ENCODE measurements at places on chromosomes 13 and 19. TPM values are rescaled to one million over a fixed set of nuclear protein-coding genes. Genes with fewer than 3 reads are reported as not detected.
A peak's percentile ranks its signal among the peaks of the same experiment; 100 is the strongest.

The FTL gene
- 1,212 TPM for total RNA-seq

DNA sequence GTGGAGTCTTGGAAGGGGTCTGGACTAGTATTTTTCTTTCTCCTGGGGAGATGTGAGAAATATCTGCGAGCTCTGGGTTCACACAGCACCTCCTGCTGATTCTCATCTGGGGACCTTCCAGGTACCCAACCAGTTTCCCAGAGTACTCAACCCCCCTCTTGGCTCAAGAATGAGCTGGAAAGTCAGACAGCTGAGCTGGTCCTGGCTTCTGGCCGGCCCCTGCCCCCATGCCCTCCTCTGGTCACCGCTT lies 2.2 kb upstream of the PDE4A start:
- no peak for DNase-seq

The GARIN5A gene
- total RNA-seq, result 0.51 TPM

DNA sequence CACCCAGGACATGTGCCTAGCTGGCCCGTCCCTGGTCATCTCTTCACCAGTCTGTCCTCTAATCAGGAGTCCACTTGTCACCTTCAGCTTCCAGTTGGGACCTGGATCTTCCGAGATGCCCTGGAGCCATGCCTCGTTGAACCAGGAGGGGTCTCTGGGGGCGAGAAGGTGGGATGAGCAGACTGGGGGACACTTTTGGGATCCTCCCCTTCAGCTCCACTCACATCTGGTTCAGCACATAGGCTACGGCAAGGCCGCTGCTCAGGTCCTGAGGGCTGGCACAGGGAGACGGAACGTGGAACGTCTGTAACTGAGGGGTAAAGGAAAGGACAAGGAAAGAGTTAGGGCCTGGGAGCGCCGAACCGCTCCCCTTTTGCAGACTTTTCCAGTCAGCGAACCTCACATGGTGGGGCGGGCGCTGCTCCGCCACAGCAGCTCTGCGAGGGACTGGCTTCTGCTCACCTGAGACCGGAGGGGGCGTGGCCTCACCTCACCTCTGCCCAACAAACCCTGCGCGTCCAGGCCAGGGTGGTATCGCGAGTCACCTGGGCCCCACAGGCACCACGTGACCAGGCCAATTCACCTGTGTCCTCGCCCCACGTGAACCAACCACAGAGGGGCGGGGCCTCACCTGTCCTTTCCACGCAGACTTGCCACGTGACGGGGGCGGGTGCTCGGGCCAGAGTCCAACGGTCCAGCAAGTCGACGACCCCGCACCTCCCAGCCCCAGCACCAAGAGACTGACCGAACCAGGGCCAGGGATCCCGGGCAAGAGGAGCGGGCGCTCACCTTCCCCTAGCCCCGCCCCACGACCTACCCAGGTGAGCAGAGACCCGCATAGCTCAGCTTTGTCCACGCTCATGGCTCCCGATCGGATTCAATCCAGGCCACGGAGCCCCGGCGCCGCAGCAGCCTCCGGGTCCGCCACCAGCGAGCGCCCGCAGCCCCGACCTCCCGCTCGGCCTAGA lies at the start of gene HOOK2:
HOOK2 (minus strand) TSS at position 965 of the 968 bp plus-strand sequence; CDS start at position 862, 103 bp downstream.
- peak; percentile 79 for DNase-seq

- DNase-seq, result no peak
These were observed 7.9 kb downstream of the SPATA13 start for GRCh38 chr13:24168392-24168750.

DNA sequence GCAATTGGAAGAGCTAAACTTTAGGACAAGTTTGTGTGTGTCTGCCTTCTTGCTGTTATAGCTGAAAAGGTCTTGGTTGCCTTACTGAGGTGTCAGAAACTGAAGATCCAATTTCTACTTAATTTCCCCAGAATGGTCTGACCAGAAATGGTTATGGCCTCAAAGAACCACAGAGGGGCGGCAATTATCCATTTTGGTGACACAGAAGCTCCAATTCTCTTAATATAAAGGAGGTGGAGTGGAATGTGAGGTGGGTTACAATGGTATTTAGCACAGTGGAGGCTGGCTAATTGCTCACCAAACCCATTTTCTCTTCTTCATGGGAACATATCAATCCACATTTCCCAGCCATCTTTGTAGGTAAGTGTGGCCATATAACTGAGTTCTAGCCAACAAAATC lies 1157.2 kb downstream of the OLFM4 start:
- no peak for DNase-seq

DNA sequence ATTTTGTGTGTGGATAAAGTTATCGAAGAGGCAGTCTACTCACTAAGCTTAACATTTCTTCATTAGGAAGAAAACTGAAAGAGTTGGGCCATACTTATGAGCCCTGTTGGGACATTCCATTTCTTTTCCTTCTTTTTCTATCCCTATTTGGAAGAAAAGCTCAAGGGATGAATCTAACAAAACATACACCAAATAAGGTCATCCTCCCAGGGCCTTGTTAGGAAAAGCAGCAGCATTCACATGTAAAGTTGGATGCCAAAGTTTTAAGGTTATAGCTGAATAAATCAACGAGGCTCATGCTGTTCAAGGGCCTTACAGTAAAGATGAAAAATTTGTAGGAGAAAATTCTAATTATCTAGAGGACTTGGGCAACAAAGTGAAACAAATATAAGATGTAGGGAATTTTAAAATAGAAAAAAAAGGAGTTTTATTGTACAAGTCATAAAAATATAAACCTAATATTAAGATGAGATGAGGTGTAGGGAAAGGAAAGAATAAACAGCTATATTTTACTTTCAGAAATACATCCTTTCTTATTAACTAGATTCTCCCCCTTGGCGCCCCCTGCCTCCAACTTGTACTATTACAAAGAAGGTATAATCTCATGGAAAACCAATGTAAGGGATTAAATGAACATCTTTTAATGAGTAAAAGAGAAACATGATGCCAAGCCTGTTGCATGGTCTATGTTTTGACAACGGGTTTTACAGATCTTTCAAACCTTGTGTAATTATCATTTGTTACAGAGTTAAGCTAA lies 160.4 kb downstream of the PCDH20 start:
- no peak for DNase-seq

The URI1 gene
- 24.4 TPM for total RNA-seq

- no peak for DNase-seq
These were observed 13.0 kb upstream of the STRN4 start for GRCh38 chr19:46759206-46759605.

- DNase-seq, result no peak
These were observed 26.5 kb downstream of the PIP5K1C start for GRCh38 chr19:3673506-3674439.

The LHB gene
- not detected for total RNA-seq

- peak; percentile 88 for DNase-seq
These were observed 607 bp upstream of the ZNF566 start for GRCh38 chr19:36489920-36490415.

The CERS1 gene
- 0.72 TPM for total RNA-seq

The ZNF557 gene
- 7.1 TPM for total RNA-seq

- DNase-seq, result no peak
These were observed 599 bp upstream of the ZNF784 start for GRCh38 chr19:55625004-55625326.

The SPC24 gene
- total RNA-seq, result 8.7 TPM

DNA sequence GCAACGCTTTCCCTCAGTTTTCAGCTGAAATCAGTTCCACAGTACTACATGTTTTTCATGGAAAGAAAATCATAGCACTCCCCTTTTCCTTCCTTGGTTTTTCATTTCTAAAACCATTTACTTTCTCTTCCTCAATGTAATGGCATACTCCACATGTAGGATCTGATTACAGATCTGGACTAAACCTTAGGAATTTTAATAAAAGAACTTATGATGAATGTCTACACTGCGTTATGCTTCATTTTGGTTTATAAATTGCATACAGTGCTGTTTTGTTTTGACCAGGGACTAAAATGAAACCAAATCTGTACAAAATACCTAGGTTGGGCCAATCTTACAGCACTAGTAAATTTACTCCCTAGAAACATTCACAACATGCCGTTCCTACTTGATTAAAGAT lies 589.9 kb downstream of the TBC1D4 start:
- no peak for DNase-seq

GRCh38 chr19:5046339-5047039 lies 77.6 kb downstream of the KDM4B start:
- no peak for DNase-seq

GRCh38 chr13:79485014-79485811 lies 4.3 kb downstream of the NDFIP2 start:
- no peak for DNase-seq

DNA sequence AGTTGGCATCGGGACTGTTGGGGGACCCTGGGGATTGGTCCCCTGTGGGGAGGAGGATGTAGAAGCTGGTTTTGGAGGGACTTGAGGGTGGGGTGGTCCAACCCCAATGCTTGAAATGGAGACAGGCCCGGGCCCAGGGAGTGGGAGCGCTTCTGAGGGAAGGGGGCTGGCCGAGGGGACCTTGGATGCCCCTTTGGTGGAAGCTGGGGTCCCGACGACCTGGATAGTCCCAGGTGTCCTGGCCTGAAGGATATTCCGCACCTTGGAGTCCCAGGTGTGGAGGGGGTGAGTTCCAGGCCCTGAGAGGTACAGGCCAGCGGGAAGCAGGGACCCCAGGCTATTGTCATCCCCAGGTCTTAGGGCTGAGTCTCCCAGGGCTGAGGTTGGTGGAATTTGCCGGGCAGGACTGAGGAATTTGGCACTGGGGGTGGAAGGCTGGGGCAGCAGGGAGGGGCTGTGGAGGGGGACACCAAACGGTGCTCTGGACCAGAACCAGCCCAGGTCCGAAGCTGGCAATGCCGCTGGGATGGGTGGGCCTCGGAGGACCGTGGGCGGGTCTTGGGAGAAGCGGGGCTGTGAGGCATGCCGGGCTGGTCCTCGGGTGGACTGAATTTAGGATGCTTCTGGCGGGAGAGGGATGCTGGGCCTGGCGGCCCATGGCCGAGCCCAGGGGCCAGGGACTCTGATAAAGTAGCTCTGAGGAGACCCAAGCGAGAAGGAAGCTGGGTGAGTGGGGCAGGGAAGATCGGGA lies 1.8 kb downstream of the HDGFL2 start:
- no peak for DNase-seq

- peak; percentile 95 for DNase-seq
These were observed 2.6 kb upstream of the JUNB start for GRCh38 chr19:12788682-12789097.

DNA sequence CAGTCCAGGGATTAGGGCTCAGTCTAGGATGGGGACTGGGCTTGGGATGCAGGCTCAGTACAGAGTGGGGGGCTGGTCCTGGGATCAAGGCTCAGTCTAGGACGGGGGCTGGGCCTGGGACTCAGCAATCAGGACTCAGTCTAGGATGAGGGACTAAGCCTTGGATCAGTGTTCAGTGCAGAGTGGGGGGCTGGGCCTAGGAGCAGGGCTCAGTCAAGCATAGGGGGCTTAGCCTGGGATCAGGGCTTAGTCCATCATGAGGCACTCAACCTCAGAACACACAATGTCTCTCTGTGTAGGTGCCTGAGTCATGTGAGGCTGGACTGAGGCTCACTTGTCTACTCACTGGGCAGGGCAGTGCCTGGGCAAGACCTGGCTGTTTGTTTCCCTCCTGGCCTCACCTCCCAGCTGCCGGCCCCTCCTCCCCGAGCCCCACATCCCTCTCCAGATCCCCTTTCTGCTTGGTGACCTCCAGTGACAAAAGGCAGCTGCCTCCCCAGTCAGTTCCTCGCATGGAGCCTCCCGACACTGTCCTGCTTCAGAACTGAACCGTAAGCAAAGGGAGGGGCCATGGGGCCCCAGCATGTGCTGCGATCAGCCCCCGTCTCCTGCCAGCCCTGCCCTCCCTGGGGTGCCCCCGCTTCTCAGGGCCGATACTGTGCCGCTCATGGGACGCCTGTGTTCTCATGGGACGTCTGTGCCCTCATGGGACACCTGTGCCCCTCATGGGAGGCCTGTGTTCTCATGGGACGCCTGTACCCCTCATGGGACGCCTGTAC lies 6.5 kb upstream of the S1PR4 start:
- no peak for DNase-seq

DNA sequence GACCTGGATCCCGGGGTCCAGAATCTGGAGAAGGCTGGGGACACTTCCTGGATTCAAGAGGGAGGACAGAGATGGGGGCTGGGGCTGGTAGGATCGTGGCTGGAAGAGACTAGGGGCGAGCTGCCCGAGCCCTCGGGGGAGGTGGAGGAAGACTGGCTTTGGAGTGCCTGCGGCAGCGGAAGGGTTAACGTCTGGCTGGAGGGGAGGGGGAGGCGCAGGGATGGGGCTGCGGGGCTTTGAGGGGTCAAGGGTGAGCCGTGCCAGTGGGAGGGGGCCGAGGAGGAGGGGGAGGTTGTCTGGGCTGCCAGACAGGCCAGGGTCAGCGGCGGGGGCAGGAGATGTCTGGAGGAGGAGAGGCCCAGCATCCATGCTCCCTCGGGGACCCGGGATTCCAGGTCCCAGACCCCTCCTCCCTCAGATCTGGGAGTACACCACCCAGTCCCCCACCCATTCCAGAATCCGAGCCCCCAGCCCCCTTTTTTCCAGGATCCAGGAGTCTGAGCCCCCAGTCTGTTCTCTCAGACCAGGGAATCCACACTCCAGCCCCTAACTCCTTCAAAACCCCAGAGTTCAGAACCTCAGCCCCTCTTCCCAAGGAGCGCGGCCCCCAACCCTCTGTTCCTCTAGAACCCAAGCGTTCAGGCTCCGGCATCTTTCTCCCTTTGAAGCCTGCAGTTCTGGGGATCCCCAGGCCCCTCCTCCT lies 3.2 kb upstream of the SPACA6 start:
- peak; percentile 84 for DNase-seq

GRCh38 chr19:23774106-23774505 lies 15.4 kb upstream of the ZNF681 start:
- no peak for DNase-seq

GRCh38 chr13:103960001-103960400 lies 893.8 kb upstream of the SLC10A2 start:
- no peak for DNase-seq

Measured in heart left ventricle (tissue), 16 donors.